ENCODE measurements at places on chromosomes 3 and 15.

DNA sequence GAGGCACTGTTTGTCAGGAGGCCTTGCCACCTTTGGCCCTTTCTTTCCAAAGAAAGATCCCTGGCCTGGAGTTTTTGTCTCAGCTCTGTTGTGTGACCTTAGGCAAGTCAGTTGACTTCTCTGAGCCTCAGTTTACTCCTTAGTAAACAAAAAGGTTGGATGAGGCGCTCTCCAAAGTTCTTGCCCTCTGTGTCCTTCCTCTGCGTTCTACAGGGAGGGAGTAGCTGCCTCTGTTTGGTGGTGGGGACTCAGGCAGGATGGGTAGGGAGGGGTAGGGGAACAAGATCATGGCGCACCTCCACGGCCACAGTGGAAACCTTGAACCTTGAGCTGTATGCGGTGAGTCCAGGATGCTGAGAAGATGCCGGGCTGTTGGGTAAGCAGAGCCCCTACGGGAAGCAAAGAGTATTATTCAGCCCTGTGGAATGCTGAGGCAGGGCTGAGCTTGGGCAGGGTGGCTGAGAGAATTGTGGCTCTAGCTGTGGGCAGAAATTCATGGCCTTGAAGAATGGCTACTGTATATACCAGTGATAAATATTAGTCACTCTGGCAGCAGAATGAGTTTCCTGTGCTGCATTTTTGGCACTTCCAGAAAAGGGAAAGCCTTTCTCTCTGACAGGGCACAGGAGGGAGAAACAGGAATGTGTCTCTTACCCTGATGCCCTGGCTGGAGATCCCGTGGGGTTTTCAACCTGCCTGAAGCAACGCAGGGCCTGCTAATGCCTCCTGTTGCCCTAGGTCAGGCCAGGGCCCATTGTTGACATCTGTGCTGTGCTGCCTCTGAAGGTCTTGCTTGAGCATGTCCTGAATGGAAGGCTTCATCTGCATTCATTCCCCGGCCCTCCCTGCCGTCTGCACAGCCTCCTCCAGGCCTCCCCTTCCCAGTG lies 39.9 kb downstream of the SMAD3 start:
- no peak for DNase-seq

DNA sequence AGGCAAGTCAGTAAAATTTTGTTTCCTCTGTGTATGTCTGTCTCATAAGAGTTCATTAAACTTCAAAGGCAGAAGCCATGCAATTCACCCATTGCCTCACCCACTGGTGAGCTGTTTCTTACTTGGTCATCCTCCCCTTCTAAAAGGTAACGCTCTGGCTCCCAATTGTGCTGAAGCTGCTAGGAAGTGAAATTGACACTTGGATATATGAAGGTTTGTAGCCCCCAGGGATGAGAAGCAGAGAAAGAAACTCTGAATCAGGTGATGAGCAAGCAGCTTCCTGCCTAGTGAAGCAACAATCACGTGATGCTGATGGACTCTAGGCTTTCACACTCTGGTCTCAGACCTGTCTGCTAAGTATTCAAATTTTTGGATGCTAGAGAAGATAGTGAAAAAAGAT lies 70.7 kb downstream of the CD200R1L start:
- DNase-seq: no peak

- DNase-seq: no peak
Observed at GRCh38 chr15:88608607-88609181, 12.4 kb upstream of the AEN start.

- no peak for DNase-seq
Observed at GRCh38 chr3:28674212-28674611, 325.6 kb upstream of the AZI2 start.

DNA sequence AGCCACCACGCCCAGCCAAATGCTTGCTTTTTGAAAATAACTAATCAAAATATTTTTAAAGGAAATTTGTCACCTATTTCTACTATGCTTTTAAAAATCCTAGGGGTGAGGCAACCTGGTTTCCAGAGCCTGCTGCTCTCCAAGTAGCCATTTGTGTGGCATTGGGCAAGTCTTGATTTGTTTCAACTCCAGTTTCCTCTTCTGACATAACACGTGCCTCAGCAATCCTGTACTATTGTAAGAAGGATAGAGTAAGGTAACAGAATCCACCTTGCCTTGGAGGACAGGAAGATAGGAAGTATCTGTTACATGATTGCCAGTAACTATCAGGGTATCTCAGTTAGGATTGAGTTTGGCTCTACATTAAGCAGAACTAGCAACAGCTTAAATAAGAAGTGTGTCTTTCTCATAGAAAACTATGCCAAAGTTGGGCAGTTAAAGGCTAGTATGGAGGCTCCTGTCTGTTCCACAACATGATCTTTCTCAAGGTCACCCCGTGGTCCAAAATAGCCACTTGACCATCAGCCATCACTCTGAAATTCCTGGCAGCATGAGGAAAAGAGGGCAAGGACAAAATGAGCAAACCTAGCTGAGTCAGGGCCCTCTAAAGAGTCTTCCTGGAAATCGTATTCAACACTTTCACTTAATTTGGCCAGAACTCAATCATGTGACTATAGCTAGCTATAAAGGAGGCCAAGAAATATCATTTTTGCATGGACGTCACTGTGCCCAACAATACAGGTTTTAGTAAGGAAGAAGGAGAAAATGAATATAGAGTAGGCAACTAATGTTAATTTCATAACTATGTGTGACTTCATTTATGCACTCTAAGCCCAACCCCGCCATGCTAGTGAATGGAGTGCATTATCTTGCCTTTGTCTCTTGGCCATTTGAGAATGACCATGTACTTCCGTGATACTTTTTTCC lies 66.1 kb downstream of the HMG20A start:
- no peak for DNase-seq

- DNase-seq: no peak
Observed at GRCh38 chr15:90354986-90355385, 2.9 kb downstream of the ZNF774 start.

DNA sequence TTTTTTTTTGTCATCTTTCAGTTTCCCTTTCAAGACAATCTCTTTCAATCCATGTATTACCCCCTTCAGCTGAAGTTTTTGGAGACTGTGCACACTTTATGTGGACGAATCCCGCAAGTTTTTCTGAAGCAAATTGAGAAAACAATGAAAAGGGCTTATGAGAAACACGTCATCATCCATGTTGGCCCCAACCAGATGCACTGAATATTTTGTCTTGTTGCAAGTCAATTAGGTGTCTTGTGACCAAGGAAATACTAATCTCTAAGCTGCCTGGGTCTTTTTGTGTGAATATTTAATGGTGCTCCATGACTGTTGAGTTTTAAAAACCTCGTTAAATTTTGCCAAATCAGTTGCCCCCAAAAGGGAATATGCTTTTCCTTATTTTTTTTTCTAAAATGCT lies 21.7 kb upstream of the PPP4R2 start:
- no peak for DNase-seq

GRCh38 chr3:51703068-51703760 lies 3.7 kb upstream of the GRM2 start:
- DNase-seq: no peak

All from stimulated activated CD4-positive, alpha-beta T cell treated with anti-CD3 and anti-CD28 coated beads, Interleukin-2, amount 100 ng/mL, for 24 hours (primary cell).